Mucosa of descending colon (tissue), 3 donors: ENCODE measurements at places on chromosomes 2 and 18. TPM values are rescaled to one million over a fixed set of nuclear protein-coding genes. Genes with fewer than 3 reads are reported as not detected.

The CAPN13 gene
- total RNA-seq, result 61.9 TPM

The KLHL41 gene
- 1.5 TPM for total RNA-seq

The ANKRD30BL gene
- total RNA-seq, result not detected

The CREG2 gene
- 1.1 TPM for total RNA-seq

The KIF5C gene
- total RNA-seq, result 1.5 TPM

The CCDC102B gene
- total RNA-seq, result 4.5 TPM

The SH2D6 gene
- 6.7 TPM for total RNA-seq

The TUBB8B gene
- not detected for total RNA-seq

The SNED1 gene
- 16.3 TPM for total RNA-seq

The EDAR gene
- total RNA-seq, result 0.60 TPM

DNA sequence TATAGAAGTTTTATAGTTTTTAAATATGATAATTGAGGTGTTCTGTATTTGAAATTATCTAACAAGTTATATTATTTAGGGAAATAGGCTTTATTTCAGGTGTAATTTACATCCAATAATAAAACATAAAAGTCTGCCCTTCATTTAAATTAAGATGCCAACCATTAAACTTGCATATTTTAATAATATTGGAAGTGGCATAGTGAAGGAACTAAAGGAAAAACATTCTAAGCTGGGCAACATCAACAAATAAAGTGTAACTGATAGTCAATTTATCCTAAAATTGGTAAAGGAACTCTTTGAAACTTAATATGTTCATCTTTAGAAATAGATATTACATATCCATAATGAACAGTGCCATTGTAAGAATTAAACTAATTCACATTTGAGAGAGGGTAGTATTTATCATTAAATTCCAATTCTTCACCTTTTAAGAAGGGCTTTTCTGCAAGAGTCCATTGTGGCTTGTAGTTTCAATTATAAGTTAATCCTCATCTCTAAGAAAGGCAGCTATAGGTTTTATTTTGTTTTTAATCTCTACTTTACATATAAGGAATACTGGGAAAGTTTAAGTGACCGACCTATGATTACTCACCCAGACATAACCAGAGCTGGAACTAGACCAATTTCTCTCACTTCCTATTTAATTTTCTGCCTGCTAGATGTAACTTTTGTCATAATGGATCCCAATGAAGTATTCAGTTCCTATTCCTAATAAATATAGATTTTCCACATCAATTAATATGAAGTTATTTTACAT, 401.6 kb downstream of the XIRP2 start:
- no peak for DNase-seq

GRCh38 chr2:31475692-31476091, 61.1 kb upstream of the XDH start:
- DNase-seq, result no peak

GRCh38 chr2:37629529-37629928, 41.9 kb downstream of the CDC42EP3 start:
- no peak for DNase-seq

- DNase-seq, result no peak
Measured at GRCh38 chr2:174465327-174465726, 21.5 kb downstream of the GPR155 start.

GRCh38 chr2:208363485-208363884, 43.1 kb upstream of the PTH2R start:
- DNase-seq, result no peak

GRCh38 chr2:66334237-66335029, 100.5 kb upstream of the MEIS1 start:
- DNase-seq, result no peak

DNA sequence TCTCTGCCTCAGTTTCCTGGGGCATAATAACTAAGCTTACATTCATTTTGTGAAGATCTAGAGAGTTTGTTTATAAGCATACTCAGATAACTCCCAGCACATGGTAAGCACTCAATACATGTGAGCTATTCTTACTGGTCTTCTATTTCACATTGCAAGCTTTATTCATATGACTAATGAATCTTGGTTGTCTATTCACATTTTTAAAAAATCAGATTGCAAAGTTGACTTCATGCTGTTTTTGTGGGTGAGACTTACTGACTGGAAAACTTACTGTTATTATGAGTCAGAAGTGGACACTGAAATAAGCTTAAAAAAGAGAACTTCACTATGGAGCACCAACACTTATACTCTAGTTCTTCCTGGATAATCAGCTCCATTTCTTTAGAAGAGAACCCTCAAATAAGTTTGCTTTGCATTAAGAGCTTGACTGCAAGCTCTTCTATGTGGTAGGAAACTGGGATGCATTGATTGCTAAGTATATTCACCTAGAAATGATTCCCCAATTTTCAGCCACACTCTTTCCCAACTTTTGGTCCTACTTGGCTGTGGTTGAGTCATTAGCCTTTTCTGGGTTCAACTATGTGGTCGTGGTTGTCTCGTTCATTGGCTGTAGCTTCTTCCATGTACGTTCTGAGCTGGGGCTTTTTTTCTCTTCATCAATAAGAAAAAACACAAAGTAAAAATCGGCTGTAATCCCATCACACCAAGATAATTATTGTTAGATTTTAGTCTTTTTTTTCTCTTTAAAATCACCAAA, 29.5 kb upstream of the RBMS1 start:
- no peak for DNase-seq

DNA sequence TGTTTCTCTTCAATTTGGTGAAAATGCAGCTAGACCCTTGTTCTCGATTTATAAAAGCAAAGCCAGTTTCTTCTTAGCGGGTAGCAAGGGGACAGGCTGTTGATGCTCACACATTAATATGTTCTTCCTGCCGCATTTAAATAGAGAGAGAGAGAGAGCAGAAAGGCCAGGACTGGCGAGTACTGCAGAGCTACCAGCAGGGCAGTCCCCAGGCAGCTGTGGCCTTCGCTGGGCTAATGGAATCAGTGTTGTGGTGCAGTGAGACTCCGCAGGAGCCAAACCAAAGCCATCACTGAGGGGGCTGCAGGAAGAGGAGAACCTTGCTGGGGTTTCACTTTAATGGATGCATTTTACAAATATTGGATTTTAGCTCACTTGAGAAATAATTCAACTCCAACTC, 223.6 kb downstream of the ACTR3 start:
- no peak for DNase-seq

- no peak for DNase-seq
Measured at GRCh38 chr18:60182223-60182622, 190.4 kb downstream of the MC4R start.

DNA sequence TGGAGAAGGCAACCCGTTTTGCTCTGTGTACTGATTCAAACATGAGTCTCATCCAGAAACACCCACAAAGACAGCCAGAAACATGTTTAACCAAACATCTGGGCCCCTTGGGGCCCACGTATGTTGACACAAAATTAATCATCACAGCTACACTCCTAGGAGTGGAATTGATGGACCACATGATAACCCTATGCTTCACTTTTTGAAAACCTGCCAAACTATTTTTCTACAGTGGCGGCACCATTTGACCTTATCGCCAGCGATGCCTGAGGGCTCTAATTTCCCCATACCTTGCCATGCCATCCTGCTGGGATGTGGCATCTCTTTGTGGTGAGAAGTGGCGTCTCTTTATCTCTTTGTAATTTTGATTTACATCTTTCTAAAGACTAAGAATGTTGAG, 38.5 kb downstream of the PSMG2 start:
- no peak for DNase-seq

DNA sequence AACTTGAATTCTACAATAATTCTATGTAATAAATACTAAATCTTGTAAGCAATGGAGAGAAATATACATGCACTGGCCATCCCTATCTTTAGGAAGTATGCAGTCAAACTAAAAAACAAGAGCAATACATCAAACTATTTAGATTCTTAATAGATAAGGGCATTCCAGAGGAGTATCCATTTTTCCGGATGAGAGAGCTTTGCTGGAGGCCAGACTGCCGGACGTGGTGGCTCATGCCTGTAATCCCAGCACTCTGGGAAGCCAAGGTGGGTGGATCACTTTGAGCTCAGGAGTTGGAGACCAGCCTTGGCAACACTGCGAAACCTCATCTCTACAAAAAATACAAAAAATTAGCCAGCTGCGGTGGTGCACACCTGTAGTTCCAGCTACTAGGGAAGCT, 60.8 kb downstream of the KIF5C start:
- DNase-seq, result no peak

- DNase-seq, result peak; percentile 45
Measured at GRCh38 chr18:48539406-48540250, 797 bp downstream of the CTIF start.

- DNase-seq, result no peak
Measured at GRCh38 chr2:16189836-16190160, 249.4 kb downstream of the MYCN start.

DNA sequence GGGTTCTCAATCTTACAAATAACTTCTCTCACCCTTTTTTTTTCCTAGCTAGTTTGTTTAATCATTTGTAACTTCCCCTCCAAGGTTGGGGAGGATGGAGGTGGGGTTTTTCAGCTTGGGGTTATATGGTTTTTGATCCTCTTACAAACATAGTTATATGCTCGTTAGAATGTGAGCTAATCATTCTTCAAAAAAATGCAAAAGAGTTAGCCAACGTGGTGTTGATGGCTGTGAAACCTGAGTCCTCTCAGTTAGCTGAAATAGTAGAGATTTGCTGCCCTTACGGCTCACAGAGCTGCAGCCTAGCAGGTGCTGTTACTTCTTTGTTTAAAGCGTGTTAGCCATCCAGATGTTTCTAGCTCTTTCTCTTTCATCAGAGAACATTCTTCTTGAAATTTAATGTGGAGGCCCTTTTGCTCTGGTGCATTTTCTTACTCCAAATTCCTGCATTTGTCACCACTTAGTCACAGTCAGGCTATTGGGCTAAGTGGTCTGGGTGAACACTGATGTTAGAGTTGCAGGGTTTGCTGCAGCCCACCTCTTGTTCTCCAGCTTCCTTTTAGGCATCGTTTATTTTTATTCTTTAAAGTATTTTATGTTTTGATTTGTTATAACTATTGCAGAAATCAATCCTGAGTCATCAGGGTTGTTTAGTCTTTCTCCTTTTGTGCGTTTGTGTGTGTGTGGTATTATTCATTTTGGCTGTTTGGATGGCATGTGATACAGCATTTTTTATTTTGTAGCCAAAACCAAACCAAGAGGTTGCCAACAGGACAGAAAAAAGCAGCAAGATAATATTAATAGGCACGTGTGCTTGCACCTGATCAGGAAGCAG, 41.1 kb downstream of the LIMS1 start:
- DNase-seq, result no peak

GRCh38 chr2:164644036-164644700, 22.9 kb upstream of the GRB14 start:
- no peak for DNase-seq

GRCh38 chr2:32804205-32804604, 142.5 kb upstream of the LTBP1 start:
- no peak for DNase-seq

DNA sequence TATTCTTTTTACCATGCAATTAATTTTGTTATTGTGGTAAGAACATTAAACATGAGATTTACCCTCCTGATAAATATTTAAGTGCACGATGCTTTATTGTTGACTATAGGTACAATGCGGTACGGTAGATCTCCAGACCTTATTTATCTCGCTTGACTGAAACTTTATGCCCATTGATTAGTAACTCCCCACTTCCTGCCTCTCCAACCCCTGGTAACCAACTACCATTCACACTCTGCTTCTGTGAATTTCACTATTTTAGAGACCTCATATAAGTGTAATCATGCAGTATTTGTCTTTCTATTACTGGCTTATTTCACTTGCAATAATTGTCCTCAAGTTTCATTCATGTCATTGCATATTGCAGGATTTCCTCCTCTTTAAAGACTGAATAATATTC, 195.7 kb upstream of the ID2 start:
- DNase-seq, result no peak

DNA sequence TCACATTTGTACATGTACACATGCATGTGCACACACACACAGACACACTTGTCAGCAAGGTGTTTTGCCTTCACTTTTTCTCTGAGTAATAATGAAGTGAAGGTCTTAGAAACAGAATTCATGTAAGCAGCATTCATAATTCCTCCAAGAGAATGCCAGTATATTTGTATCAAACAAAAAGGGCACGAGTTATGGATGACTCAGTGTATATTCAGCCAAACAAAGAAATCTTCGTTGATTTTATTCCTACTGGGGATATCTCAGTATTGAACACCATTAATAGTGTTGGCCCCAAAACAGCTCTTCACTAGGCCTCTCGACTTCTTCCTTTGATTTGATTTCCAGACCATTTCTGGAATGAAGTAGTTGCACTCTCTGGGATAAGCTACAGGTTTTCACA, 125.3 kb downstream of the PIK3C3 start:
- no peak for DNase-seq

DNA sequence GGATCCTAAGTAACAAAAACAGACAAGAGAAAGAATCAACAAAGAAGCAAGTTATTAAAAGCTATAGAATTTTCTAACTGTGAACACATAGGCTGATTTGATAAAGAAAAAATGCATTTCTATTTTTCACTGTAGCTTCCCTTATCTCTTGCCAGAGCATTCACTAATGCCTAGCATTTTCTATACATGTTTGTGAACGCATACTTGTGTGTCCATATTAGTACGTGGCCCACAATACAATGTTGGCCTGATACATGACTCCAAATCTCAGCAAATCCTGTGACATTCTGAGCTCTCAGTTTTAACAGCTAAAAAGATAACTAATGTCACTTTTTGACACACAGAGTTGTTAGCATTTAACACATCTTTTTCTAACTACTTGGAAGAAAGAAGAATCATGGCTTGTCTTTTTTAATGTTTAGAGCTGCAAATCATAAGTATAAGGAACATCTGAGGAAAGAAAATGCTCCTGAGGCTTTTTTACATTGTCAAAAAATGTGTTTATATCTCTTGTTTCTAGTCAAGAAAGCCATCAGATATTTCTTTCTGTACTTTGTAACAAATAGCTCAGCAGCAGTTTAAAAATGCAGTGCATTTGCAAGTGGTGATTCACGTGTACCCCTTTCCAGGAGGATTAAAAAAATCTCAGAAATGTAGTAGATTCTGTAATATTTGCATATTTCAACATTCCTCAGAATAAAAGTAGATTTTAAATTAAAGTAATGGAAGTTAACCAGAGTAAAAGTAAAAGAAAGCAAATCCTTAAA, 1646.8 kb upstream of the TMEFF2 start:
- DNase-seq, result no peak

GRCh38 chr2:235538981-235539380, 45.1 kb downstream of the AGAP1 start:
- DNase-seq, result peak; percentile 15

GRCh38 chr2:5561006-5561405, 131.2 kb upstream of the SOX11 start:
- DNase-seq, result no peak

GRCh38 chr2:109164311-109164710, 35.3 kb downstream of the SH3RF3 start:
- no peak for DNase-seq

DNA sequence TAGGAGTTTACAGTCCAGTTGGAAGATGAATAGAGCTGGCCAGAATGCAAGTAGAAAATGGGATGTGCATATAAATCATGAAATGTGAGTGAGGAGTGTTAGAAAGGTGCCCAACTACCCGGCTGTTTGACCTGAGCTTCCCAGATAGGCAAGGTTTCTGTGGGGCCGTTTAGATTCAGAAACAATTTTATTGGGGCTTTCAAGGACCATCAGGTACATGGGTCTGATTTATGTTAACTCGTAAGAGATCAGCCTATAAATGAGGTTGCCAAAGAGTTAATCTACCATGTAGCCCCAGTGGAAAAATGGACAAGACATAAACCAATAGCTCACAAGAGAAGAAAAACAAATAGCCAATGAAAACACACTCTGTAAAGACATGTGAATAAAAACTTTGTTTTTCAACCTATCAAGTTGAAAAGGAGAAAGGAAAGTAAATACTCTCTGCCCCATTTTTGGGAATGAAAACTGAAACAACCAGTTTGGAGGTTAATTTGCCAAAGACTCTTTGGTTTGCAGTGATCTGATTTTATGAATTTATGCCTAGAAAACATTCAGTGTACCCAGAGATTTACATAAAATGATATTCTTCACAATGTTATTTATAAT, 77.4 kb downstream of the TMEM247 start:
- DNase-seq, result no peak
